ENCODE measurements at places on chromosomes 12 and 14.

DNA sequence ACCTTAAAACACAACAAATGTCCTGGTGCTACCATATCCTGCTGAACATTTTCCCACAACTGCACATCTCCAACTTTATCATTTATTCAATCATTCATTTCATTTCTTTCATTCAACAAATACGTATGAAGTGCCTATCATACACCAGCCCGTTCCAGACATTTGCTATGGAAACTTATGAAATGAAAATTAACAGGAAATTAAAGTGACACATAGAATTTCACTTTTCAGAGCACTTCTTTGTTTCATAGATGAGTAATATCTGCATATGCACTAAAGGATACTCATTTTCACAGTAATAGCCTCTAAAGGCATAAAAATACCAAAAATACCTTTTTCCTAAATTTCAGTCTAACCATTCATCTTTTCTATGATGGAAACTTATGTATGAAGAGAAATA, 12.6 kb downstream of the CNIH1 start:
- no peak for DNase-seq

DNA sequence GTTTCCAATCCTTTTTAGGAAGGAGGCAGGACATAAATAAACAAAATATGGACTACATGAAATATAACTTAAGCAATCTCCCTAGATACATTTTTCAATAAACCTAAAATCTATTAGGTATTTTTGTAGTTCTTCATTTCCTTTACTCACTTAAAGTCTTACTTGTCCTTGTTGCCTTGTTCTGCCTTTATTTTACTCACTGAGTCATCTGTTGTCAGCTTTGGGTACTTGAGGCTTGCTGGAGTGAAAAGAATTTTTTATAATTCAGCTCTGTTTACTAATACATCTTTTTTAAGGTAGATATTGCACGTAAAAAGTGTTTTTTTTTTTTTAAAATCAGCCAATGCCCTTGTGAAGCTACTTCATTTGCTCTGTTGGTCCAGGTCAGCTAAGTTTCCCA, 216.2 kb downstream of the PELI2 start:
- no peak for DNase-seq

GRCh38 chr12:132698341-132698740, 11.0 kb downstream of the PXMP2 start:
- DNase-seq = no peak

DNA sequence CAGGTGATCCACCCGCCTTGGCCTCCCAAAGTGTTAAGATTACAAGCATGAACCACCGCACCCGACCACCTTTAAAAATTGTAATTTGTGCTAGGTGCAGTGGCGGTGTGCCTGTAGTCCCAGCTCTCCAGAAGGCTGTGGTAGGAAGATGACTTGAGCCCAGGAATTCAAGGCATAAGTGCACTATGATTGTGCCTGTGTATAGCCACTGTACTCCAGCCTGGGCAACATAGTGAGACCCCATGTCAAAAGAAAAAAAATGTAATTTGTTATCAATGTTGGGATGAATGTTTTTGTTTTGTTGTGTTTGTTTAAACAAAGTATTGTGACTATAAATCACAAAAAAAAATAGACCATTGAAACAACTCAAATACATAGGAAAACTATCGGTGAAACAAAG, 43.1 kb upstream of the NAP1L1 start:
- no peak for DNase-seq
